Psoas muscle (tissue), 8 donors: ENCODE measurements at places on chromosomes 12 and 14.

DNA sequence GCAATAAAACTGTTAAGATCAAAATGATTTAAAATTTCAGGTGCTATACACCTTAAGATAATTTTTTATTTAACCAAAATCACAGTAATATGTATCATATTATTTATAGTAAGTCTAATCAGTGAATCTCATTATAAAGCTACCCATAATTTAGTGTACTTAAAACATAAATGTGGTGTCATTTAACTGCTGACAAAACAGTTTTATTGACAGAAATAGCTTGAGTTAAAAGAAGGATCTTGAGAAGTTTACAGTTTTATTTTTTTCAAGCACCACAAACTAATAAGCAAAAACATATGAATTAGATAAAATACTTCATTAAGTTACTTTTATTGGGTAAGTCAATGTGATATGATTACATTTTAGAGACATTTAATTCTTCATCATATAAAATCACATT lies 400.4 kb downstream of the PRKD1 start:
- no peak for DNase-seq

- no peak for DNase-seq
These were observed 87.4 kb upstream of the PTPRR start for GRCh38 chr12:71007781-71008404.

GRCh38 chr14:64979336-64980074 lies 7.2 kb upstream of the FNTB start:
- no peak for DNase-seq

GRCh38 chr12:10455766-10456165 lies 2.6 kb upstream of the KLRC1 start:
- no peak for DNase-seq

DNA sequence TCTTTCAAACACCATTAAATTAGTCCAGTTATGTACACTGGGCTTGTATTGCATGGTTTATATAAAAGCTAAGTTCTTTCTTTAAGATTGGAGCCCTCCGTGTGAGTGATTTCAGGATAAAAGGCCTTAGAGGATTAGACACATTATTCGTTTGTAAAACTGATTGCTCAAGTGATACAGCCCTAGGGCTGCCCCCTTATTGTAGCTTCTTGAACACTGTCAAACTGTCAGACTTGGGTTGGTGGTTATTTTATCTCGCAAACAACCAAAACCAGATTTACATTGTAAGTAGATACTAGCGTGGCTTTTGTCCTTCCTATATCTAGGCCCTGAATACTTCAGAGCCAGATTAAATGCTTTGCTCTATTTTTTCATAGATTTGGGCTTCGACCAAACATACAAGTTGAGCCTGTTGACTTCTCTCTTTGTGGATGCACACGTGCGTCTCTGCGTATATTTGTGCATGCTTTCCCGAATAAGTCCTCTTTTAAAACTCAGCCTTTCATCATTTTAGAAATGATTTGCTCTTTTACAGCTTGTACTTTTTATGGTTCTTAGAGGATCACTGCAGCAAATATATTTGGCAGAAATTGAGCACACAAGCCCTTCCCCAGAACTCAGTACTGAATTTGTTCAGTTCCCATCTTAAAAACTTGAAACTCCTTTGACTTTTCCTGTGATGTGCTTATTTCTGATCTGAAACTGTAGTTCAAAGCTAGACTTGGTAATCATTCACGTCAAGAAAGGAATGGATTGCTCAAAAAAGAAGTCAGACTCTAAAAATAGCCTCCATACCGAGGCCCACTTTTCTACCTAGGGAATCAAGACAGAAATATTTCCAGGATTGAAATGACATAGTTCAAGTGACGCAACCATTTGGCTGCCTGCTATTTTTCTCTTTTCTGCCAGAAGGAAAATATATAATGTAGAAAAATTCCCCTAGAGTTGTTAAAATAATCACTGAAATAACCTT lies 129.5 kb downstream of the ETV6 start:
- DNase-seq = no peak

DNA sequence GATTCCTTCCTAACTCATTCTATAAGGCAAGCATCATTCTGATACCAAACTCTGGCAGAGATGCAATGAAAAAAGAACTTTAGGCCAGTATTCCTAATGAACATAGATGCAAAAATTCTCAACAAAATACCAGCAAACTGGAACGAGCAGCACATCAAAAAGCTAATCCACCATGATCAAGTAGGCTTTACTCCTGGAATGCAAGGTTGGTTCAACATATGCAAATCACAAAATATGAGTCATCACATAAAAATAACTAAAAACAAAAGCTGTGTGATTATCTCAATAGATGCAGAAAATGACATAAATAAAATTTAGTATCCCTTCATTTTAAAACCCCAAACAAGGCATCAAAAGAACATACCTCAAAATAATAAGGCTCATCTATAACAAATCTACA lies 98.9 kb downstream of the ACSS3 start:
- DNase-seq = no peak

- DNase-seq = no peak
These were observed 14.0 kb upstream of the TBX3 start for GRCh38 chr12:114697741-114698565.

- DNase-seq = no peak
These were observed 8.7 kb downstream of the SAV1 start for GRCh38 chr14:50659327-50659974.

- DNase-seq = no peak
These were observed 58.0 kb upstream of the KRAS start for GRCh38 chr12:25308756-25309155.

DNA sequence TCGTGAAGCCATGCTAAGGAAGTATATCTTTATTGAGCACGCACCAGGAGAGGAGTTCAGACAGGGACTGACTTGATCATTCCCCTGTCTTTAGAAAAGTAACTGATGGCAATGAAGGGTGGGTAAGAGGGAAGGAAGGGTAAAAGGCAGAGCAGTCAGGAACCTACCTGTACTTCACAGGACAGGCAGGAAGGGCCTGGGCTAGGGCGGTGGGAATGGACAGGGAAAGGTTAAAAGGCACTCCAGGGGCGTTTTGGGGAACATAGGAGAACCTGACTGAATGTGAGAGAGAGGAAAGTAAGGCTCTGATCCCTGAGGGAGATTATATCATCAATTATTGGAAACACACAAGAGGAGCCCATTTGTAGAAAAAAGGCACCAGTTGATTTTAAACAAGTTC lies 3.9 kb downstream of the SLC35E3 start:
- no peak for DNase-seq

DNA sequence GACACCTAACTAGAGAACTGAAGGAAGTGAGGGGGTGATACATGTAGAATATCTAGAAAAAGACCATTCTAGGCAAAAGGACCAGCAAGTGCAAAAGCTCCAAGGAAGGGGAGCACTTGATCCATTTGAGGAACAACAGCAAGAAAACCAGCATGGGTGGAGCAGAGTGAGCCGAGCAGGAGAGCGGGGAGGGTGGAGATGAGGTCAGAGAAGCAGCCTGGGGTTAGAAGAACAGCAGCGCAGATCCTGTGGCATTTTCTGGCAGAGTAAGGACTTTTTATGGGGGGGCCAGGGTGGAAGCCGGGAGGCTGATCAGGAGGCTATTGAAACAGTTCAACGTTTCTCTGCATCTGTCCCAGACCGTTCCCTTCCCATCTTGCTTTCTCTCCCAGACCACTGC lies 24.5 kb upstream of the TMCC3 start:
- DNase-seq = peak; percentile 54

DNA sequence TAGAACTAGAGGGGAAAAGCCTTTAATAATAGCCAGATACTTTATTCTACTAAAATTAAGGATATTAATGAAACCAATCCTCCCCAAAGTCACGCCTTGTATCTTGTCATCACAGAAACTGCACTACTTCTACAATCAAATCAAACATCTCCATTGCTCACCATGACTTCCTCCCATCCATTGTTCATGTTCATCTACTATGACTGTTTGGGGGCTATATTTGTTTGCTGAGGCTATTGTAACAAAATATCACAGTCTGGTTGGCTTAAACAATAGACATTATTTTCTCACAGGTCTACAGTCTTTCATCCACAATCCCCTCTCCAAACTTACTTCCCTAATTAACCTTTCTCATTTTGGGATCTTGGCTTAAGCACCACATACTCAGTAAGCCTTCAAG lies 193.6 kb upstream of the FSCB start:
- no peak for DNase-seq

DNA sequence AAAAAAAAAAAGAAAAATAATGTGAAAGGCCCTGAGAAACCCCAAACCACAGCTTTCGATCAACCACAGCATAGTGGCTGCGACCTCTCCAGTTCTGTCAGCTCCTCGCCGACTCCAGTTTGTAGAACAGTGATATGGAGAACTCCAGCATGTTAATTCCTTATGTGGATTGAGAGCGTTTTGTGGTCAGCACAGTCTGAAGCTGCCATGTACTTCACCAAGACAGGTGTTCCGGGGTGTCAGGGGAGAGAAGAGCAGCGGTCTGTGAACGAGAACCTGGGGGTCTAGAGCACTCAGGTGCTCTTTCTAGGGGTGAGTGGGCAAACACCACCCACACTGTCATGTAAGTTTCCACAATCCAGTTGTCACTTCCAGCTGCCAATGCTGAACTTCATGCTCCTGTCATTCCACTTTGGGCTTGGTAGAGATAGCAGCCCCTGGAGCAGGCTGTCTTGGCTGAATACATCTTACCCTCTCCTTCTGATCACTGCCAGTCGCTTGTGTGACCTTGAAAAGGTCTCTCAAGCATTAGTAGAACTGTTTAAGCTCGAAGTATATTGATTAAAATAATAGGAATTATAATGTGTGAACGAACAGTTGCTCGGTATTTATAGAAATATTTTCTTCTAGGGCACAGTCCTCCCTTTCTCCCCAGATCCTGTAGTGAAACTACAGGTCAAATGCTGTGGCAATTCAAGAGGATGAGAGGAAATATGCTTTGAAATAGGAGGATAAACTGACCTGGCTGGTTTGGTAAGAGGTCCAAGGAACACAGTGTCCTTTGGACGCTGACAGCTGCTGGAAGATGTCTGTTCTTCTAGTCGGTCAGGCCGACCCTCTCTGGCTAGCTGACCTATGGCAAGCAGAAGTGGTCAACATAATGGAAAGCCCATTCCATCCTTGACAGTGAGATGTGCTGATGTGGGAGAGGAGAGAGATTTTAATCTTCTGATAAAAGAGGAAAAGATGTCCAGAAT lies 15.7 kb upstream of the MAX start:
- peak; percentile 29 for DNase-seq

- no peak for DNase-seq
These were observed 205.2 kb upstream of the NEDD1 start for GRCh38 chr12:96701856-96702255.

DNA sequence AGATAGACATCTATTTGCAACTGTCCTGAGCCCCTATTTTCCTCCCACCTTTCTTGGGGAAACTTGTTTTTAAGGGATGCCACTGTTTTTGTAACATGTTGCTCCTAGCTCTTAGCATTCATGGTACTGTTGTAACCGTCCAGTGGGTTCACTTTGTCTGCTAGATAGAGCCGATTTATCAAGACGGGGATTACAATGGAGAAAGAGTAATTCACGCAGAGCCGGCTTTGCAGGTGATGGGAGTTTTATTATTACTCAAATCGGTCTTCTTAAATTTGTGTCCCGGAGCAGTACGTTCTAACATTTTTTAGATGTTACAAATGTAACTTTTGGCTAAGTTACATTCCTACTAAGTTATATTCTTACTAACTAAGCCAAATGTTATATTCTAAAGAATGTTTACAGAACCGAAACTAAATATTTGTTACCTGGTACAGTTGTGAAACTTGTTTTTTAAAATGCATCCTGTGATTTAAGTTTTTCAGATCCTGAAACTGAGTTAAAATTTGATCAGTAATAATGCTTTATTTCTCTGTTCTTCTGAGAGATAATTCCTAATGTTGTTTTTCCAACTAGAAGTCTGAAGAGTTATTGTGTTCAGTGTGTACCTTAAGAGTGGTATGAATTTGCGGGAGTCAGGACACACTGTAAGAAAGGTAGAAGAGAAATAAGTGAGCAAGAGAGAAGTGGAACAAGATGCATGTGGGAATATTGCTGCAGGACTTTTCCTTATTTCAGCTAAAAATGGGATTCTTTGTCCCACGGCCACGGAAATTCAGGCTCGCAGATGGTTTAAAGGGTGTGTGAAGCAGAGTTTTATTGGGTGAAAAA lies 20.6 kb upstream of the CLEC2D start:
- no peak for DNase-seq

DNA sequence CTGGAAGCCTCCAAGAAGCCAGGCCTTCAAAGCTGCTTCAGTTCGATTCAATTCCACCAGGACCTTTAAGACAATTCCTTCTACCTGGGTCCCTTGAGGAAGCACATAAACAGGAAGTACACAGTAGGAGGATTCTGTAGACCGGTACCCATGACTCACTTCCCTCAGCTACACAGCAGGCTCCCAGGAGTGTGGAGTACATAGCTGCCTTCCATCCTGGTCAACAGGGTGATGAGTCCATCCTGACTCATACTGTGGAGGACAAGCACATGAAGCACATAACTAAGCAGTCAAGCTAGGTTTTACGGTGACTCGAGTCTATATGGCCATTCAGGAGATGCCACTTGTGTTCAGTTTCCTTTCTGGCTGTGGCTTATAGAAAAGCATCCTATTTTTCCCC lies 197.6 kb upstream of the RBM19 start:
- no peak for DNase-seq

DNA sequence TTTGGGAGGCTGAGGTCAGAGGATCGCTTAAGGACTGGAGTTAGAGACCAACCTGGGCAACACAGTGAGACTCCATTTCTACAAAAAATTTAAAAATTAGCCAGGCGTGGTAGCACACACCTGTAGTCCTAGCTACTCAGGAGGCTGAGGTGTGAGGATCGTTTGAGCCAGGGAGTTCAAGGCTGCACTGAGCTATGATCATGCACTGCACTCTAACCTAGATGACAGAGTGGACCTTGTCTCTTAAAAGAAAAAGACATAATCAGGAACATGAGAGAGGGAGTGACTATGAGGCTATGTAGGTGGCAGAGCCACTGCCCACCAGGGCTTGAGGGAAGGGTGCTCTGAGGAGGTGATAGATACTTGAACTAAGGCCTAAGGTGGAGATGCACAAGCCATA lies 49.2 kb upstream of the PLXNC1 start:
- no peak for DNase-seq

GRCh38 chr14:36078080-36078479 lies 98.4 kb downstream of the PTCSC3 start:
- DNase-seq = no peak

GRCh38 chr12:47715877-47716548 lies 9.3 kb downstream of the ENDOU start:
- peak; percentile 32 for DNase-seq

DNA sequence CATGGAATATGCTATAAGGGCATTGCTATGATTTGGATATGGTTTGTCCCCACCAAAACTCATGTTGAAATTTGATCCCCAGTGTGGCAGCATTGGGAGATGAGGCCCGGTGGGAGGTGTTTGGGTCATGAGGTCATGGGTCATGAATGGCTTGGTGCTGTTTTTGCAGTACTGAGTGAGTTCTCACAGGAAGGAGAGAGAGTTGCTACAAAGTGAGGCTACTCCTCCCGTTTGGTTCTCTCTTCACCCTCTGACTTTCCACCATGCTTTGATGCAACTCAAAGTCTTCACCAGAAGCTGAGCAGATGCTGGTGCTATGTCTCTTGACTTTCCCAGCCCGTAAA lies 388.1 kb upstream of the TMPO start:
- DNase-seq = no peak
